ENCODE measurements at places on chromosomes 13 and 19.
A peak's percentile ranks its signal among the peaks of the same experiment; 100 is the strongest.

GRCh38 chr19:32208060-32208459 lies 137.3 kb upstream of the ZNF507 start:
- DNase-seq: no peak

DNA sequence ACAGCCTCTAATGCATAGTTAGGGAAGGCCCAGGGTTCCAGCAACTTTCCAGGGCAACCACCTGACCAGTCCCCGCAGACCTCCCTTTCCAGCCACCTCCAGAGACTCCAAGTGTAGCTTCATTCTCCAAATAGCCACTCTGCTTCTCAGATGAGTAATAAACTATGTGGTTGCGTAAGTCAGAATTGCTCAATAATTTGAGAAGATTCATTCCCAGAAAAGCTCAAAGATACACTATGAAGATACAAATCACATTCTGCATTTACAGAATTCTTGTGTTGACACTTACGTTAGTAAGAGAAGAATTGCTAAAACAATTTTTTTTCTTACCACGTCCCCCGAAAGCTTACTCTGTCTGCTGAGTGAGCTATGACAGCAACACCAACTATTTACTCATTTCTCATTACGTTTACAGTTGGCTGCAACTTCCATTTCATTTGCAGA lies 8.2 kb upstream of the LATS2 start:
- DNase-seq: no peak

- DNase-seq: no peak
These were observed 68.0 kb downstream of the MLLT1 start for GRCh38 chr19:6211632-6212402.

GRCh38 chr19:56670961-56671612 lies 470 bp downstream of the ZNF835 start:
- no peak for DNase-seq

DNA sequence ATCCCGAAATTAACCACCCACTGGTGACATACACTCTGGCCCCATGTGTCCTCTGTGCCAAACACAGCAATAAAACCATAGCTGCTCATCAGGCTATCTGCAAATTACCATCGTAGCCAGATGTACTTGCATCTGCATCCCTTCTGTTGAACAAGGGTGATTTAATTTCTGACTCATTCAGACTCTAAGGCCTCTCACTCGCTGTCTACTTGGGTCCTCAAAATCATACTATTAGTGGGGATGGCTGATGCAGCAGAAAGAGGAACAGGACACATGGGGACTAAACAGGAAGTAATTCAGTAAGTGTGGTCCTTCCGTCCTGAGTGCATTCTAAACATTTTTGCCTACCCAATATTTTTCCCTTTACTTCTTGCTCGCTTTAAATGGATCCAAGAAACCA lies 2275.0 kb upstream of the PCDH20 start:
- no peak for DNase-seq

DNA sequence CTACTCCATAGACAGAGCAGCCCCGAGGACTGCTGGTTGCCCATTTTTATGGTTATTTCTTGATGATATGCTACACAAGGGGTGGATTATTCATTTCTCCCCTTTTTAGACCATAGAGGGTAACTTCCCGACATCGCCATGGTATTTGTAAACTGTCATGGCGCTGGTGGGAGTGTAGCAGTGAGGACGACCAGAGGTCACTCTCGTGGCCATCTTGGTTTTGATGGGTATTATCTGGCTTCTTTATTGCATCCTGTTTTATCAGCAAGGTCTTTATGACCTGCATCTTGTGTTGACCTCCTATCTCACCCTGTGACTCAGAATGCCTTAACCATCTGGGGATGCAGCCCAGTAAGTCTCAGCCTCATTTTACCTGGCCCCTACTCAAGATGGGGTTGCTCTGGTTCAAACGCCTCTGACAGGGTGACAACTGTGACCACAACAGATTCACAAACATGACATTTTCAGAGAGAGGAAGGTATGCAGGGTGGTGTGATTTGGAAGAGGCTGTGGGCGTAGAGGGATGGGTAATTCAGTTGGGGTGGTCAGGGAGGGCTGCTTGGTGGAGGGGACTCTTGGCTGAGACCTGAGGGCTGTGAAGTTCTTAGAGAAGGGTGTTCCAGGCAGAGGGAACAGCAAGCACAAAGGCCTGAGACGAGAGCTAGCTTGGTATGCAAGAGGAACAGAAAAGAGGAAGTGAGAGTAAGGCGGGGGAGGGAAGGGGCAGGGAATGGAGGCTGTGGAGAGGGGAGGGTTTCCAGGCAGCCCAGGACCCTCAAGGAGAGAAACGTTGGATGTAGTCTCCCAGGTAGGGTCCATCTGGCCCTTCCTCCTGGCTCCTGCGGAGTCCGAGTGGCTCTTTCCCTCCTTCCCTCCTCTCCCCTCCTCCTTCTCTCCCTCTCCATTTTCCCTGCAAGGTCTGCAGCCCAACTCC lies 23.5 kb downstream of the FAM187B start:
- peak; percentile 71 for DNase-seq
